Lower leg skin (tissue), 4 donors: ENCODE measurements at places on chromosomes 16 and 17.

- no peak for DNase-seq
Measured at GRCh38 chr17:74972973-74973328, 392 bp upstream of the HID1 start.

- no peak for DNase-seq
Measured at GRCh38 chr16:46896314-46896968, 12.3 kb downstream of the GPT2 start.

DNA sequence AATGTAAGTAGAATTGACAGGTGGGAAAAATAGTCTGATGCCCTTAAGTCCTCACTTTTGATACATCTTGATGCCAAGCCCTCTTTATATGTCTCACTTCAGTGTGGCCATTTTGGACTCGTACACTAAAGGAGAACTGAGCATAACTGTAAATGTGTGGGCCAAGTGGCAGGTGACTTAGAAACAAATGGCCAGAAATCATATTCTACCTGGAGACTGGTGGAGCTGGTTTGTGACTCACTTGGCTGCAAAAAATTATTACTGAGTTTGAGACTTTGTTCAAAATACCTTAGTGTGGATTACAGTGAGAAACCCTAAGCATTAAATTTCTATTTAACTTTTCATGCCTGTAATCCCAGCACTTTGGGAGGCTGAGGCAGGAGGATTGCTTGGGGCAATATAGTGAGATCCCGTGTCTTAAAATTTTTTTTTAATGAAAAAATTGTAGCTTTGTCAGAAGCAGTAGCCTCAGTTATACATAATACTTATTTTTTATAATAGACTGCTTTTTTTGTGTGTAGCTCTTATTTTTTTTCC is 5.0 kb downstream of the HAPSTR1 start:
- DNase-seq = no peak

- no peak for DNase-seq
Measured at GRCh38 chr16:41439-42068, 11.9 kb downstream of the POLR3K start.

GRCh38 chr16:8619671-8620370 is 1.7 kb upstream of the METTL22 start:
- no peak for DNase-seq

- DNase-seq = peak; percentile 98
Measured at GRCh38 chr16:16021988-16022682, 72.7 kb downstream of the ABCC1 start.

DNA sequence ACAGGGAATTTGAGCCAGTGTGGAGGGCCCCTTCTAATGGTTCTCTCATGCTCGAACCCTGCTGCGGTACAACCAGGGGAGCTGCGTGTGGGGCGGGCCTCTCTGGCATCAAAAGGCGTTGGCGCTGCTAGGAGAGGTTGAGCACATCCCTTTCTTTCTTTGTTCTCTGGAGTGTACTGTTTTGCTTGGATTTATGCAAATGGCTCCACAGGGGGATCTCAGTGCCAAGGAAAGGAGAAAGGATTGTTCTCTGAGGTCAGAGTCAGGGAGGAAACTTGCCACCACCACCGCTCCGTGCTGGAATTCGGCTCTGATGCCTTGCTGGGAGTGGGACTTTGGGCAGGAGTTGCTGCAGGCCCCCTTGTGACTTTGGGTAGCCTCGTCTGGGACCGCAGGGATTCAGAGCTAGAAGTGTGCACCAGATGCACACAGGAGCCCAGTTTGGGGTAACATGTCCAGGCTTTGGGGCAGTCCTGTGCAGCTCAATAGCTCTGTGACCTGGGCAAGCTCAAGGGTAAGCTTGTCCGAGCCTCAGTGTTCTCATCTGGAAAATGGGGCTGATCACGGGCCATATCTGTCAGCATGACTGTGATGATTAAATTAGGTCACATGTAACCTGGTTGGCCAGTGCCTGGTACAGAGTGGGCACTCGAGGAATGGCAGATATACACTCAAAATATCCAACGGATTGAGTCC is 353.0 kb upstream of the EEF2KMT start:
- DNase-seq = no peak

GRCh38 chr17:16100737-16101400 is 101.2 kb downstream of the TTC19 start:
- no peak for DNase-seq

DNA sequence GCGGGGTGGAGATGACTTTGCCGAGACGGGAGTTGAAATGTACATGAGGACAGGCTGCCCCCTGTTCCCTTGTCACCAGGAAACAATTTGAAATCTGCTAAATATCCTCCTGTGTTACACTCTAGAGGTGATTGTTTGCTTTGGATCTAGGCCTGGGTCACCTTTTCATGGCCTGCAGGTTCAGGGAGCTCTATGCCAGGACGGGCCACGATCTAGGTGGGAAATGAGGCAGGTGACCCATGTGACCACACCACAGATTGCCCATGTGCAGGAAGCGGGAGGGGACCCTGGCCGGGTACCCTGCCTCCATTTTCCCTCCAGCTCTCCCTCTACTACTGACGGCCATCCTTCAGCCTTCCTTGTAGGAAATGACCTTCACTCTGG is 43.4 kb downstream of the MEAK7 start:
- DNase-seq = no peak

- peak; percentile 93 for DNase-seq
Measured at GRCh38 chr17:76540381-76541300, 797 bp downstream of the PRCD start.

DNA sequence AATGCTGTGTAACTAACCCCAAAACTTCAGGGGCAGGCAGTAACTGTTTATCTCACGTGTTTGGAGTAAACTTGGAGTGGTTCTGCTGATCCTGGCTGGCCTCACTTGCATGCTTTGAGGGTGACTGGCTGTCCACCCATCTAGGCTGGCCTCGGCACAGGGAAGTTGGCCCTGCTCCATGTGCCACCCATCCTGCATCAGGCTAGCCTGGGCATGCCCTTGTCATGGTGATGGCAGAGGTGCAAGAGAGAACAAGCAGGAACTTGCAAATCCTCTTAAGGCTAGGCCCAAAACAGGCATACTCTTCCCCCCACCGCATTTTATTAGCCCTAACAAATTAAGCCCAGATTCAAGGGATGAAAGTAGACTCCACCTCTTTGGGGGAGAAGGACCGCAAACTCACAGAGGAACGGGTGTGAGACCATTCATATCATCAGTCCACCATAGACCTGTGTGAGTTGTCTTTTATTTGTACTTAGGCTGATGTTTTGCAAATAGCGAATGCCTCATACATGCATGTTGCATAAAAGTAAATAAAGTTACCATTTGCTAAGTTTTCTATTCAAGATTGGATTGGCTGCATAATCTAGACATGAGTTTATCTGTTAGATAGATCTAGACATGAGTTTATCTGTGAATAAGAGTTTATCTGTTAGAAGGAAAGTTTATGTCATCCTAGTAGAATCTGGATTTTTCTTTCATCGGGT is 221.0 kb downstream of the CCDC182 start:
- DNase-seq = no peak

- DNase-seq = no peak
Measured at GRCh38 chr17:62121025-62121730, 56.1 kb upstream of the MED13 start.

- no peak for DNase-seq
Measured at GRCh38 chr17:31200287-31200686, 96.8 kb downstream of the OMG start.

DNA sequence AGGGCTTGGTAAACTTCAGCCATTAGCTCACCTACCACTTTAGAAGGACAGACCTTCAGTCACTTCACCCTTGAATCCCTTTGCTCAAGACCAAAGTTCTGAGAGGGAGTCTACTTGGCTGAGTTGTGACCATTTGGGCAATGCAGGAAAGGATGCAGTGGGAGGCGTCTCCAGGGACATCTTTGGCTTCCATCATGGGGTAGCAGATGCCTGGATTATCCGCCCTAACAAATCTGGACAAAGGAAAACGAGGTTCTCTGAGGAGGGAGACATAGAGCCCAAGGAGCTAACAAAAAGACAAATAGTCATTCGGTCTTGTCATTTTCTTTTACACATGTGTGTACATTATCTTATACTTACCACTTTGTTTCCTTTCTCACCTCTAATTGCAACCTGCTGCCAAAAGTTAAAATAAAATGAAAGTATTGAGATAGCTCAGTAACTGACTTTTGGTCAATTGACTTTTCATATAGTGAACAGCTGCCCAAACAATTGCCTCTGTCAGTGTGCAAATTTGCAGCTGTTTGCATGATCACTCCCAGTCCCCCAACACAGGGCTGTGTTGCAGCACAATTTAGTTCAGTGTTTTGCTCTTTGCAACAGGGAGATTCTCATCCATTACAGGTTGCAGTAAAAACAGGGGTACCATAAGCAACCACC is 108.9 kb upstream of the EEF2KMT start:
- no peak for DNase-seq
